ENCODE measurements at places on chromosomes 5 and 9.
A peak's percentile ranks its signal among the peaks of the same experiment; 100 is the strongest.

- DNase-seq: no peak
Measured at GRCh38 chr9:99050924-99051323, 54.0 kb upstream of the TGFBR1 start.

DNA sequence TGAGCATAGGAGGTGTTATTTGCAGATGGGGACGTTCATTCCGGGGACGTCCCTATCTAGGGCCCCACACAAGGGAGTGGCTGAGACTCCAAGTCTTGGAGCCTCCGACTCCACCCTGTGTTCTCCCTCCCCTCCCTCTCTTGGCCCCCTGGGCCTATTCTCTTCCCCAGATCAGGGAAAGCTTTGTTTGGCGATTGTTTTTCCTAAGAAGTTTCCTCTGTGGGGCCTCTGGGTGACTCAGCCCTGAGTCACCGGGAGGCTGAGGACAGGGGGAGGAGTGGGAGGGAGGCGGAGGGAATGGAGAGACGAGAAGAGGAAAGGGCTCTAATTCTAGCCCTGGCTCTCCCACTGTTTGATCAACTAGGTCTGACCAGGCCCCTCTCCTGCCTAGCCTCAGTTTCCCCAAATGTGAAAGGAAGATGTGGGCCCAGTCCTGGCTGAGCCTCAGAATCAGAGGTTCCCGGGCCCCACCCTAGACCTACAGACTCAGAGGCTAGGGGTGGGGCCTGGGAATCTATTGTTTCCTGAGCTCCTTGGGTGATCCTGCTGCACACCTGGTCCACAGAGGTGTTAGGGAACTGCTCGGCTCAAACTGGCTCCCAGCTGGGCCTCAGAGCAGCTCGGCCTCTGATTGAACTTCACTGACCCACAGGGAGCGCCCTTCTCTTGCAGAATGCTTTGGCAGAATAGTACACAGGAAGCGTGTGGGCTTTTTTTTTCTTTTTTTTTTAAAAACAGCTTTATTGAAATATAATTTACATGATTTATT, 19.2 kb downstream of the GSN start:
- DNase-seq: peak; percentile 97

DNA sequence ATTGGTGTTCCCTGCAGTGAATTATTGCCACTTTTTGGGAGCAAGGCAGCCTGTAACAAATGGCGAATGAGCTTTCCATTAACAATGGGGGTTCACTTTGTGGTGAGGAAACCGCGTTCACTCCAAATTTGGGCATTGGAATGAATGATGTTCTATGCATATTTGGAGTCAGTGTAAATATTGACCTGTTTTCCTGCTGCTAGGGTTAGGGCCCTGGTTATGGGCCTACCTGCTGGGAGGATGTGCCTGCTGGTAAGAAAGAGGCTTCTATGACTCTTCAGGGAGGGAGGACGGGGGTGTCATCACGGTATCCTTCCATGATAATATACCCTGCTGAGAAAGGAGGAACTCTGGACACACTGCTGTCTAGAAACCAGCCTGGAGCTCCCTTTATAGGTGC, 29.0 kb downstream of the C9orf50 start:
- no peak for DNase-seq

DNA sequence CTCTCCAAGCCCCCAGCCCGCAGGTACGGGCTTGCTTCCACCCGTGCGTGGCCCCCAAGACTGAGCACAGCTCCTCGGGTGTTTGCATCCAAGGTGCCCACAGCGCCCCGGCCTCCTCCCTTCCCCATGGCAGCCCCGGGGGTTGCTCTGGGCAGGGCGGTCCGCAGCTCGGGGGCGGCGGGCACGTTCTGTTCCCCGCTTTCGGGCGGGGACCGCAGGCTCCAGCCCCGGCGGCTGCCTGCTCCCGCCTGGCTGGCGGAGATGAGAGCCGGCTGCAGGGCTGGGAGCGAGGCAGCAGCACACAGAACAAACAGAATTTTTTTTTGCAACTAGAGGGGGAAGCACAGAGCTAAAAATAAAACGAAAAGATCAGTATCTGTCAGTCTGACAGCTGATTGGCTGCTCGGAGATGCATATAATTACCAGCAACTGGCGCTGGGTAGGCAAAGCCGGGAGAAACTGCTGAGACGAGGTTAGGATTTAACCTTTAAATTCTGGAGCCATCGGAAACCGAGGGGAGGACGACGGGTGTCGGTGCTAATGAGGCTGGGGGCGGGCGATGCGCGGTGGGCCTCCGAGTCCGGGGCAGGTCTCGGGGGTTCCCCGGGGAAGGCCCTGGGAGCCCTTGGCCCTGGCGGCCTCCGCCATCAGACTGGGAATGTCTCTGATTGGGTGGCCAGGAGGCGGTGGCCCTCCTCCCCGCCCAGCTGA, 142.7 kb upstream of the IER5L start:
- peak; percentile 72 for DNase-seq

GRCh38 chr5:67935908-67936566, 279.5 kb upstream of the PIK3R1 start:
- no peak for DNase-seq

DNA sequence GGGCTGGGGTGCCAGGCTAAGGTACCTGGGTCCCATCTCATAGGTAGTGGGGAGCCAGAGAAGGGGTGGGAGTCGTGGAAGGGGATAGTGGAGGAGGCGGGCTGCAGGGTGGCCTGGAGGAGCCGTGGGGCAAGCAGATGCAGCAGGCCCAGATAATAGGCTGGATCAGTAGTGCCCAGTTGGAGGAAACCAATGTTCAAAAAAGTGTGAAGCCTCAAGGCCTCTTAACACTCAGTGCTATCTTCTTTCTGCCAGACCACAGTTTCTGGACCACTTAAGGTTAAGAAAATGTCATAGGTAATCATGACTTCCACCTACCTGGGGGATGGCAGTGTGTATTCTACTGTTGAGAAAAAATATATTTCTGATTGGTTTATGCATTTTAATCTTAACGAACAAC, 63.3 kb upstream of the TGFBR1 start:
- no peak for DNase-seq

Data from ELR (cell line).